ENCODE measurements at places on chromosomes 1 and 21.

- peak; percentile 10 for DNase-seq
Observed at GRCh38 chr1:91872559-91873081, 13.3 kb downstream of the TGFBR3 start.

DNA sequence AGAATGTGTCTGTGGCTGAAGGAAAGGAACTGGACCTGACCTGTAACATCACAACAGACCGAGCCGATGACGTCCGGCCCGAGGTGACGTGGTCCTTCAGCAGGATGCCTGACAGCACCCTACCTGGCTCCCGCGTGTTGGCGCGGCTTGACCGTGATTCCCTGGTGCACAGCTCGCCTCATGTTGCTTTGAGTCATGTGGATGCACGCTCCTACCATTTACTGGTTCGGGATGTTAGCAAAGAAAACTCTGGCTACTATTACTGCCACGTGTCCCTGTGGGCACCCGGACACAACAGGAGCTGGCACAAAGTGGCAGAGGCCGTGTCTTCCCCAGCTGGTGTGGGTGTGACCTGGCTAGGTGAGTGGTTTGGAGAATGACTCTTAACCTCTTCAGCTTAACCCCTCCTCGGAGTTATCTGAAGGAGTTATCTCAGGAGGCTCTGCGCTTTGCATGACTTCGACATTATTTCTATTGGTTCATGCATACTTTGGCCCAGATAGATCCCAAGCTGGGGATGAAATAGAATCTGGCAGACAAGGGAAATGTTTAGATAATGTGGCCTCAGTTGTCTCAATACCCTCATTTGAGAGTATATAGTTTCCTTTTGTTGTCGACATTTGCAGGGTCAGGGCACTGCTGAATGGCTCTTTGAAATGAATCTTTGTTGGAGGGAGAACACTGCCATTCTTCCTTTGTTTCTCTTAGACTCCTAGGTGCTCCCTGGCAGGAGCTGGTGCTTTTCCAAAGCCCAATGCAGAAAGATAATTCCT is 39.7 kb downstream of the PTGFRN start:
- no peak for DNase-seq

DNA sequence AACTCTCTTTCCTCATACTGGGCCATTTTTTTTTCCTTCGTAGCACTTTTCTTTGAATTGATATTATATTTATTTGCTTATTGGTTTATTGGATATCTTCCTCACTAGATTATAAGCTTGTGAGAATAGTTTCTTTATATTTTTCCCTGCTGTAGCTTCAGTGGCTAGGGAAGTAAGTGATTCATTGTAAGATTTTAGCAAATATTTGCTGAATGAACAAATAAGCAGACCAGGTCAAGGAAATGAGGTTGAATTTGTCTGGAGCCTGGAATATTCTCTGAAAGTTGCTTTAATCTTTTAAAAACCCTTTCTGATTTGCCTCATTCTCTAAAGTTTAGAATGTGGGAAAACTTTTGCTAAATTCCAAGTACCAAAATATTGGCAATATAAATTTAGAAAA is 80.2 kb downstream of the RABGAP1L start:
- no peak for DNase-seq

DNA sequence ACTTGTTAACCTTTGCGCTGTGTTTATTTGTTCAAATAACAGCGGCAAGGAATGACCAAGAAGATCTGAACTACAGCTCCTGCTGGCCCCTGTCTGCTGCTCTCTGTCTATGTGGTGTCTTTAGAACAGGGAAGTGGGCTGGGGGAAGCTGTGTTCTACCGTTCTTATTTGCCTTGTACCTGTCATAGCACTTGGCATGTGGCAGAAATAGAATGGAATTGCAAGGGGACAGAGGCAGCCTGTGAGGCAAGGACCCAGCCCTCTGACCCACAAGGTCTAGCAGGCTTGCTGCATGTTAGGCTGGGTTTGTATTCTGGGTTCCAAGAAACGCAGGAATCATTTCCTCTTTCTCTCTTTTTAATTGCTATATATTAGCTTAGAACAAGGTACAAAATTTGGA is 20.7 kb downstream of the HMGCS2 start:
- DNase-seq, result no peak

- DNase-seq, result no peak
Observed at GRCh38 chr1:230626232-230626631, 16.0 kb upstream of the COG2 start.

All from LHCN-M2 (cell line).